Astrocyte of the spinal cord (primary cell): ENCODE measurements at places on chromosomes 11 and 22.

- DNase-seq: no peak
Measured at GRCh38 chr22:29207562-29208501, 2.1 kb downstream of the EMID1 start.

DNA sequence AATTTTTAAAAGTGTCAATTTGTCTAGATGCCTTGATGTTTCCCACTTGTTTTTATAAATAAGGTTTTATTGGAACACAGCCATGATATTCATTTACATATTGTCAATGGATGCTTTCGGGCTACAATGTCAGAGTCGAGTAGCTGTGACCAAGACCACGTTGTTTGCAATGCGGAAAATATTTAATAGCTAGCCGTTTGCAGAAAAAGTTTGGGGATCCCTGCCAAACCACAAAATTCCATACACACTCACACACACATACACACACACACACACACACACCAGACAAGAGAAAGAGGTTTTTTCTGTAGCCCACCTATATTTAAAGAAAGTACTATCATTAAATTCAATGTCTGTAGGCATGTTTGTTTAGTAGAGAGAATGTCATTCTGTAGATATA, 58.3 kb downstream of the TYR start:
- DNase-seq: peak; percentile 20

DNA sequence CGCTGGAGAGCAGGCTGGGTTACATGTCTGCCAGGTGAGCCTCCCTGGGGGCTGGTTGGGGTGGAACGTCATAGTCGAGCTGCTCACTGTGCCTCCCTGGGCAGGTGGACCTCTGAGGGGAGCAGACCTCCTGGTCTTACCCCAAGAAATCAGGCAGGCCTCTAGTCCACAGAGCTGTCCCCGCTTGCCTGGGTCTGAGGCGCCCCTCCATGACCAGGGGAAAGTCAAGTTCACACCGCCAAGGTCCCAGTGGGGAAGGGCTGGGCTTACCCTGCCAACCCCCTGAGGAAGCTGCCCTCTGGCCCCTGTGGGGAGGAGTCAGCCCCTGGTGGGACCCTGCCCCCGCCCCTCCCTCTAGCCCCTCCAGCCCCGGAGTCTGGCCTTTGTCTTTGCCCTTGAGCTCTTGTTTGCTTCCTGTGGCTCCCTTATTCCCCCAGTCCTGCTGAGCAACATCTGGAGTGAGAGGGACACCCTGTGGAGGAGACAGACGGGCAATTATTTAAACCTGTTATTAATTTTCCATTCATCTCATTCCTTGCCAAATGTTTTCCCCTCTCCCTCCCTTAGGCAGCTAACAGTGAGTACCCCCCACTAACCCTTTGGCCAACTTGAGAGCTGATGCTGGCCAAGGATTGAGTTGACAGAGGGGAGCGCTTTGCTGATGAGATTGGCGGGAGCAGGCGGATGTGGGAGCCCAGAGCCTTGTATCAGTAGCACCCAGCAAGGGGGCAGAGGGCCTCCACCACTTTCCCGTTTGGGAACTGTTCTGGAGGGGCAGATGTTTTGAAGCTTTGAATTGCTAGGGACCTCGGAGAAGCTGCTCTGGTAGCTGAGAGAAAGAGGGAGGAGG, 83.4 kb downstream of the CEP164 start:
- no peak for DNase-seq

DNA sequence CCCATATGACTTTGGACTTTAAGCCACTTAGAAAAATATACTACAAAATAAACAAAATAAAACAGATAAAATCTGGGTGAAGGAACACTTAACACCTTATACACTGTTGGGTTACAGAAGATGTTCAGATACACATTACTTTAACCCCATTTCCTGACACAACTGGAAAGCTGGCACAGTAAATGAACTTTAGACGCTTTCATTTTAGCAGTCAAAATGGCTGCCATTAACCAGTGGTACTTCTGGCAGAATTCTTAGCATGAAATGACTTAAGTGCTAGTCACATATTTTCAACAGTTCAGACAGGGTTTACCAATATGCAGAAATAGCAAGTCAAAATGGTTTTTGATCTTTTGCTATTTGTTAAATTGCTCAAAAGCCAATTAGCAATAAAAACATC, 37.9 kb downstream of the PIK3C2A start:
- no peak for DNase-seq

DNA sequence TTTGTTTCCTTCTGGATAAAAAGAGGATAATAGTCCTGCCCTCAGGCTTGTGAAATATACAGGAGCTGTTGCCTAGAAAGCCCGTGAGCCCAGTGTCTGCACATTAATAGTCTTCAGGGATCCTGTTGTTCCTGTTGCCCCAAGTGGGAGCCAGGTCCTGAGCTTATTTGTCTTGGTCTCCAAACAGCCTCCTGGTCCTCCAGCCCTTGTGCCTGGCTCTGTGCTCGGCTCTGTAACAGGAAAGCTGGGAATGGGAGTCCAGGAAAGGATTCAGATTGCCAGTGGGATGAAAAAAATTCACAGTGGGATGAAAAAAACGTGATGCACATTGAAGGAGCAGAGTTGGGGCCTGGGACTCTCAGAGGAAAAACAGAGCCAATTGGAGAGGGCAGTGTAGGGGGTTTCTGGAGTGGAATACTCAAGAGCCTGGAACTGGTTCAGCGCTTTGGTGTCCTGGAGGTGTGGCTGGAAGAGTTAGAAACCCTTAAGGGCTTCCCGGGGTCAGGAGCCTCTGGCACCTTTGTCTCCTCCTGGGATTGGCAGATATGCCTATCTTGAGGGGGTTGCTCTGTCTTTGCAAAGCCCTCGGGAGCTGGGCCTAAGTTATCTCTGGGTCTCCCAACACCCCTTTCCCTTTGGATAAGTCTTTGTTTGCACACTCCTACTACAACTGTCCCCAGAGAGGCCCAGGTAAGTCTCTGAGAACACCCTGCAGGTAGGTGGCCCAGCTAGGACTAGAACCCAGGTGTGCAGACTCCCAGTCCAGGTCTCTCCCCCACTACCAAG, 2.3 kb upstream of the INPPL1 start:
- no peak for DNase-seq

DNA sequence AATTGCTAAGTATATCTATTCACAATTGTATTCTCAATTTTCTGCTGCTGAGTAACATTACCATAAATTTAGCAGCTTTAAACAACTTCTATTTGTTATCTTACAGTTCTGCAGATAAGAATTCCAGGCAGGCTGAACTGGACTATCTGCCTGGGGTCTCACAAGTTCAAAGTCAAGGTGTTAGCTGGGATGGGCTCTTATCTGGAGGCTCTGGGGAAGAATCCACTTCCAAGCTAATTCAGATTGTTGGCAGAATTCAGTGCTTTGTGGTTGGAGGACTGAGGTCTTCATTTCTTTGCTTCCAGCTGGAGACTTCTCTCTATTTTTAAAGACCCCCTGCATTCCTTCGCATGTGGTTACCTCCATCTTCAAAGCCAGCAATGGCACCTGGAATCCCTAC, 329.9 kb upstream of the ISX start:
- no peak for DNase-seq

- DNase-seq: no peak
Measured at GRCh38 chr22:20113551-20114310, 2.2 kb upstream of the RANBP1 start.

GRCh38 chr22:36237462-36238372, 1.6 kb downstream of the APOL2 start:
- peak; percentile 38 for DNase-seq

DNA sequence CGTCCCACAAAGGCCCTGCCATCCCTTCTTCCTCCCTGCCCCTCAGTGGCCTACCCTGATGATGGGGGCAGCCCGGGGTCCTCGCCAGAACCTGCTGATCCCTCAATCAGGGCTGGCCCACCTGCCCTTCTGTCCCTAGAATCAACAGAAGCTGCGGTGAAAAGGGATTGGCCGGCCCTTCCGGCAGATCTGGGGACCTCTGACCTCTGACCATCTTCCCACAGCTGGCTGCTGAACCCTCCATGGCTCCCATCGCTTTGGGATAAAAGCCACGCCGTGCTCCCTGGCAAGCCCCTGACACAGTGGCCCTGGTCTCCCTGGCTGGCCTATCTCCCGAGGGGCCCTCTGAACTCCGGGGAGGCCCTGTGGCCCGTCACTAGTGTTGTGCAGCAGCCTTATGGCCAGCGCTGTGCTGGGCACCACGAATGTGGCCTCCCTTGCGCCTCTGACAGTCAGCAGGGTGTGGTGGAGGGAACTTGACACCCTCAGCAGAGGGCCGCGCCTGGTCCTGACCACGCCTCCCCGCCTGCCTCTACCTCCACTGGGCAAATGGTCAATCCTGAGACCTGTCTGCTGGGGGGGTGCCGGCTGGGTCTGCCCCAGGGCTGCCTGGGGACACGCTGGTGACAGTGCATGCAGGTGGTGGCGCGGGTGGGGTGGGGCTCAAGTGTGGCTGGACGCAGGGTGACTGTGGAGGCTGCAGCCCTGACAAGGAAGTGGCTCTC, 58.0 kb upstream of the TTLL12 start:
- DNase-seq: no peak

- DNase-seq: no peak
Measured at GRCh38 chr22:18130018-18130417, 19.4 kb downstream of the TUBA8 start.

- peak; percentile 49 for DNase-seq
Measured at GRCh38 chr22:31241200-31241599, 29.1 kb downstream of the LIMK2 start.

GRCh38 chr11:34866375-34866774, 49.8 kb downstream of the APIP start:
- DNase-seq: no peak

DNA sequence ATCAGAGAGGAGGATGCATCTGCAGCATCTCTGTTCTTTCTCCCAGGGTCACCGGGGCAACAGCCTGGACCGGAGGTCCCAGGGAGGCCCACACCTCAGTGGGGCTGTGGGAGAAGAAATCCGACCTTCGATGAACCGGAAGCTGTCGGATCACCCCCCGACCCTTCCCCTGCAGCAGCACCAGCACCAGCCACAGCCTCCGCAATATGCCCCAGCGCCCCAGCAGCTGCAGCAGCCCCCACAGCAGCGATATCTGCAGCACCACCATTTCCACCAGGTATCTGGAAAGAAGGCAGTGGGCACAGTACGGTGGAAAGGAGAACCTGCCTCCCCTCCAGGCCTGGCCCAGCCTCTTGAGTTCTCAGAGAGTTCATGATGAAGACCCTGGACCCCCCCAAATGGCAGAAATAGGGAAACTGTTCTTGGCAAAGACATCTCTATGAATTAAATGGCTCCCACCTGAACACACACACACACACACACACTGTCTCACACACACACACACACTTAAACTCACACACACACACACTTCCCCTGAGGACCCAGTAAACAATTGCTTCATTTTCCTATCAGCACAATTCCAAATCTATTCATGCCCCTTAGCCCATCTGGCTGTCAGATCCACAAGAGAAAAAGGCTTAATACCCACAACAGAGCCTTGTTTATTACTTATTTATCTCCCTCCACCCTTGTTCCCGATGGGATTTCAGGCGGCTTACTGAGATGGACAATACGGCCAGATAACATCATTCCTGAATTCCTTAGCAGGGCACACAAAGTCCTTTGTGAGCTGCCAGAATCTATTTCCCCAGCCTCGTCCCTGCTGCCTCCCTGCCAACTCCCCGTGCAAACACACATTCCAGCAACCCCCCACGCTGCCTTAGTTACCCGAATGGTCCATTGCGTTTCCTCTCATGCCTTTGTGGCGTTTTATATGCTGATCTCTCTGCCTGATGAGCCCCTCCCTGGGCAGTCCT, 8.1 kb downstream of the TMA7B start:
- DNase-seq: peak; percentile 13

GRCh38 chr11:105799728-105800462, 190.0 kb downstream of the GRIA4 start:
- no peak for DNase-seq

- no peak for DNase-seq
Measured at GRCh38 chr11:109106151-109106906, 315.7 kb upstream of the C11orf87 start.

DNA sequence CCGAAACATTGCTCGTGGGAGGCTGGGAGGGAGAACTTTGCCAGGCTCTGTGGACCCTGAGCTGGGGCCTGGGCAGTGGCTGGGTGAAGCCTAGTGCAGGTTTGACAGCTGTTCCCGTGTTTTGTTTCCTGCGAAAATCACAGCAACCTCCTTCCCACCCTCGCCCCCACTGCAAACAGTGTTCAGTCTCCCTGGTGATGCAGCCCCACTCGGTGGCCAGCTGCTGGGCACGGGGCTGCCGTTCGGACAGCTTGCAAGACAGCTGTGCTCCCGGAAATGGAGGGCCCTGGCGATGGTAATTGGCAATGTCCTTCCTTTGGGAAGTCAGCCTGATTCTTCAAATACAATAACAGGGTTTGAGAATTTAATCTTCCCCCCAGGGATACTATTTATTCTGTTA, 10.4 kb upstream of the GAL start:
- no peak for DNase-seq

DNA sequence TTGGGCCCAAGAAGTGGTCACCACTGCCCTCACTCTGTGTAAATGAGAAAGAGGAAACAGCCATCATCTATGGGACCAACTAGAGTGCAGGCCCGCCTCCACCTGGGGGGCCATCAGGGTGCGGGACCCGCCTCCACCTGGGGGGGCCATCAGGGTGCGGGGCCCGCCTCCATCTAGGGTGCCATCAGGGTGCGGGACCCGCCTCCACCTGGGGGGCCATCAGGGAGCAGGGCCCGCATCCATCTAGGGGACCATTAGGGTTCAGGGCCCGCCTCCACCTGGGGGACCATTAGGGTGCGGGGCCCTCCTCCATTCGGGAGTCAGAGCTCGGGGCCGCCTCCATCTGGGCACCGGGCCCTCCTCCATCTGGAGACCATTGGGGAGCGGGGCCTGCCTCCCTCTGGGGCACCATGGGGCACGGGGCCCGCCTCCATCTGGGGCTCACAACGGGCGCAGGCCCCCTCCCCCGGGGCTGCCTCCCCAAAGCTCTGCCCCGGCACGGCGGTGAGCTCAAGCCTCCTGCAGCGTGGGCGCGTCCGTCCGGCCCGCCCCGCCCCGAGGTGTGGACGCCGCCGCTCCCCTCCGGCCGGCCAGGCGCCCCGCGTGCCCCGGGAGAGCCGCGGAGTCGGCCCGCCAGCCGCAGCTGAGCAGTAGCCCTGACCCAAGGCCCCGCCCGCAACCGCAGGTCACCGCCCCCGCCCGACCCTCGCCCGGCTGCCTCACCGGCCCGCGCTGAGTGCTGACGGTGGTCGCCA, 512 bp downstream of the TOLLIP start:
- DNase-seq: no peak
